ENCODE measurements at places on chromosomes 7 and 10.

DNA sequence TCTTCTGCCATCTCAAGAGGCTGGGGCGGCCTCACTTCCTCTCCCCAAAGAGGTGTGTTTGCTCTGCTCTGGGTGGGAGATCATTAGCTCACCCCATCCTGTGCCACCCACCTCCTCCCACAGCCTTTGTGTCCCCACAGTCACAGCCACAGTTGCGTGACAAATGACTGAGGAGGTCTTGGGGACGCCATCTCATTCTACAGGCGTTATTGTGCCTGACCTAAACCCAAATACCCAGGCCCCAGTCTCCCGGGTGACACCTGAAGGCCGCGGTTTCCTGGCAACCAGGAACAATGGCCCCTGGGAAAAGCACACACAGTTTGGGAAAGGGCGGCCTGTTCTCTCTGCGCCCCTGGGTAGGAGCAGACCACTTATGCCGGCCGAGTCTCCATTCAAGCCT is 51.6 kb downstream of the SLIT1 start:
- DNase-seq = no peak

- DNase-seq = no peak
These were observed 18.7 kb downstream of the MYO1G start for GRCh38 chr7:44960011-44960580.

DNA sequence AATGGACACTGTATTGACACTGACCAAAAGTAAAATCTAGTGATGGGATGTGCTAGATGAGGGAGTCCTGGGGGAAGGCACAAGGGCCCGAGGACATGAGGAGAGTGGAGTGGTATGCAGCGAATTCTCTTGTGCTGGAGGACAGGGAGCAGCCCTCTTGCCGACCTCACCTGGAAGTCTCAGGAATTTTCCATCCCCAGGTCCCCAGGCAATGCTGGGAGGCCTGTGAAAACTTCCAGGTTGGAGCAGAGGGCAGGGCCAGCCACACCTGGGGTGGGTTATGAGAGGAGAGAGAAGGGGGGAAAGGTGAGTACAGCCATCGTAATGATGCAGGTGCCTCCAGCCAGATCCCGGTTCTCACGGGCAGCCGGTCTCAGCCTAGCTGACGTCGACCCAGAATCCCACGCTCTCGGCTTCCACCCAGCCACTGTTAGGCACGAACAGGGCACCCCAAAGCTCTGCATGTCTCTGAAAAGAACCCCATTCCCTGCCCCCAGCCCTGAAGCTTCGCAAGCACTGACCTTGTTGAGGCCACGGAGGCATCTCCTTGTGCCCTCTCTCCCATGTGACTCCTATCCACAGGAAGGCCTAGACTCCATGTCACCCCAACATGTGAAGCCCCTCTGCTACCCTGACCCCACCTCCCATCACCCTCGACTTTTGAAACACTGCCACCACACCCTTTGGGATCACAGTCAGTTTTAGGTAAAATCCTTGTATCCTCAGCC is 239.7 kb upstream of the MYO3A start:
- DNase-seq = no peak

DNA sequence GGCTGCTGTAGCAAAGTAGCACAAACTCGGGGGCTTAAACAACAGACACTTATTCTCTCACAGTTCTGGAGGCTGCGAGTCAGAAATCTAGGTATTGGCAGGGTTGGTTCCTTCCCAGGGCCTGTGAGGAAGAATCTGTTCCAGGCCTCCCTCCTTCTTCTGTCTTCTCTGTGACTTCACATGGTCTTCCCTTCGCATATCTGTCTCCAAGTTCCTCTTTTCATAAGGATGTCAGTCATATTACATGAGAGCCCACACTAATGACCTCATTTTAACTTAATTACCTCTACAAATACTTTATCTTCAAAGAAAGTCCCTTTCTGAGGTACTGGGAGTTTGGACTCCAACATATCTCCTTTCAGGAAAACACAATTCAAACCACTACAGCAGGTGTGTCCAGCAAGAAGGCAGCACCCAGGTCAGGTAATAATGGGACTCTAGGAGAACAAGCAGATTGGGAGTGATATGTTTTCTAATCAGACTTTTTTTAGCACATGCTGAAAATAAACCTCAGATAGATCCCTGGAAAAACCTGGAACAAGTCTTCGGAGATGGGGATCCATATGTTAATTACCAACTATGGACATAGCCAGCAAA is 11.7 kb downstream of the CREB5 start:
- no peak for DNase-seq

- no peak for DNase-seq
These were observed 24.2 kb downstream of the IFIT5 start for GRCh38 chr10:89438525-89438924.

DNA sequence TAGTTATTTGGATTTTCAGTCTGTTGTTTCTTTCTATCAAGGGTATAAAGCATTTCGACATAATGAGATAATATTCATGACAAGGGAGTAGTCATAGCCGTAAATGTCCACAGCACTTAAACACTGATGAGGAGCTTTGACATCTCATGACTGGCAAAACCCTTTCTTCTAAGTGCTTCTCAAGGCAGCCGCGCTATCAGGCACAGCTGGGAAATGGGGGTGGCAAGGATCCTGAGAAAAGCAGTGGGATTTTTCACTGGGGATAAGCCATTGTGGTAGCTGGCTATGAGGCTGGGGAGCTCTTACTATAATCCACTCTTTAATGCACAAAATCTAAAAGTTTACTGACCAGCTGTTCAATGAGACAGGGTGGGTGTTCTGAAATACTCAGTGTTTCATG is 493.2 kb upstream of the KLF6 start:
- DNase-seq = no peak

GRCh38 chr10:73439605-73440312 is 6.4 kb upstream of the MSS51 start:
- no peak for DNase-seq

DNA sequence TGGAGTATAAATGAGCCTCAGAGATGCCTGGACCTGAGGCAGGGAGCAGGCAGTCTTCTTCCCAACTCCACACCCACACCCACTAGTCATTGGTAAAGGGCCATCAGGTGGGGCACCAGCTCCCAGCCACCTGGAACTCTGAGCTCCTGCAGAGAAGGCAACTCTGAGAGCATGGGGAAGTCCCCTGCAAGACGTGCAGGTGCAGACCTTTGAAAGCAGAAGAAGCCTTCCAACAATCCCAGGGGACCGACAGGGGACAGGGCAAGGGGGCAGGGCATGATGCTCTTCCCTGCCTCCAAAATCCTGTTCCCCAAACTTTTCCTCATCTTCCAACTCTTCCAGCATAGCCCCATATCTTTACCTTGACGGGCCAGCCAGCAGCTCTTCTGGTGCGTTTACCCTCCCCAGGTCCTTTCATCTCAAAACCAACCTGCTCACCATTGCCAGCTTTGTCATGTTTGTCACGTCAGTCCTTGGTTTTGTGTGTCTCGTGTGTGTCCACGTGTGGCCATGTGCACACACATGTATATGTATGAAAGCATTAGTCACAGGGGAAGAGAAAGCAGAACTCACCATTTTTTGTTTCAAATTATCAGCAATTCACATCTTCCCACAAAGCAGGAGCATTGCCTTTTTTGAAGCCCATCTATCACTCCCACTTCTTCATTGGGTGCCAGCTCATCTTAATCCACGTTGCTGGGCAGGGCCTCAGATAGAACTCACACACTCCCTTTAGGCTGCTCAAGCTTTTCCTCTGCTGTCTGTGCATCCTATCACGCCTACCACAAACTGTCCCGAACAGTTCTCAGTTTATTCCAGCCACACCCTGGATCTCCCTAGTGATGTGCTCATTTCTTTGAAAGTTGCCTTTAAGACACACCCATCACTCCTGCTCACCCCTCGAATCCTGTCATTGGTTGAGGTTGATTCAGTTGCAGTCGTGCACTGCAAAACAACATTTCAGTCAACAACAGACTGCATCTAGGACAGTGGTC is 41.0 kb upstream of the AMPH start:
- DNase-seq = no peak

- no peak for DNase-seq
These were observed 25.0 kb downstream of the ZPBP start for GRCh38 chr7:50068026-50068425.

DNA sequence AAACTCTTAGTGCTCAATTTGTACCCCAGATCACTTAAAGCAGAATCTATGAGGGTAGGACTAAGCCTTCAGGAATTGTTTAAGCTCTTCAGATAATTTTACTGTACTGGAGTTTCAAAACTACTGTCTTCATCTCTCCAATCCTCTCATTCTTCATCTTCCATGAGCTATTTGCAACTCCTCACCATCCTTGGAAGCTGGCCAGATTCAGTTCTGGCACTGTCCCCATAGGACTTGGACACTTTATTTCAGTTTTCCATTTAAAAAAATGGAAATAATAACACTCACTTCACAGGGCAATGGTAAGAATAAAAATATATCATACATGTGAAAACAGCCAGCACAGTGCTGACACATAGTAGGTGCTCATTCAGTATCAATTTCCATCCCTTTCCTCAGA is 74.6 kb downstream of the PPP1R17 start:
- DNase-seq = no peak
